ENCODE measurements at places on chromosomes 6 and 20.

DNA sequence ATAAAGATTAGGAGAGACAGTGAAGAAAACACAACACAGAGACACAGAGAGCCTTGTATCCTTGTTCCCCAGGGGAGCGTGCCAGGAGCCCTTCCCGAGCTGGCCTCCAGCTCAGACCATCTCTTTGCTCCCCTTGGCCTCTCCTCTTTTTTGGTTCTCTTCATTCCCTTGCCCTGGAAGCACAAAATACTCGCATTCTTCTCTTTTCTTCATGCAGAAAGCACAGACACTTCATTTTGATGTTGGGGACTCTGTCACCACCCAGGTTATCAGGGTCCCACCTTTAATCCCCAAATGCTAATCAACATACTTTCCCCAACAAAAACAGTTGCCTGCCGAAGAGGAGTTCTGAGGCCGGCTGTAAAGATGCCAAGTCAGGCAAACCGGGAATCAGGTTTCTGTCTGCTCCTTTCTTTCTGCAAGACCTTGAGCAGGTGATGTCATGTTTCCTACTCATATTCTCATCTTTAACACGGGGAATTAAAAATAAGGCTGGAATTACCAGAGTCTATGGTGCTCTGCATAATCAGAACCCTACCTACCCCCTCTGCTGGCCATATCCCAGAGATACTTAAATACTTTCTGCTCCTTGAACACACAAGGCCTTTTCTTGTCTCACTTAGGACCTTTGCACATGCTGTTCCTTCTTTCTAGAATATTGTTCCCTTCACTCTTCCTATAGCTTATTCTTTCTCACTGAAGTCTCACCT lies 21.7 kb downstream of the TGM6 start:
- no peak for DNase-seq

- DNase-seq = peak; percentile 7
These were observed 393.5 kb upstream of the JARID2 start for GRCh38 chr6:14852375-14852774.

DNA sequence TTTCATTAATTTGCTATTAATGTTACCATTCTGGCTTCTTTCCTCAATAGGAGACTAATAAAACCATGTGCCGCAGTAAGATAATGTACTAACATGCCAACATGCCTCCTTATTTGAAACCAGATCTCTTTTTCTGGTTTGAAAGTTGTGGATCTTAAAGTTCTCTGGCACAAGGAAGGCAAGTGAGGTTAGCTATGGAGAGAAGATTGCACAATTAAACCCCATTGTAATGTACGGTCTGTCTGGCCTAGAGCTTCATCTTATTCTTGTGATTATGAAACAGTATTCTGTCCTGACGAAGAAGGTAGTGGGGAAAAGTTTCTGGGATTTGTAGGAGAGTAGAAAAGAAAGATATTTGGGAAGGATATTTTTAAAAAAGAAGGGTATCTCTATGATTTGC lies 68.4 kb downstream of the EYA4 start:
- no peak for DNase-seq

DNA sequence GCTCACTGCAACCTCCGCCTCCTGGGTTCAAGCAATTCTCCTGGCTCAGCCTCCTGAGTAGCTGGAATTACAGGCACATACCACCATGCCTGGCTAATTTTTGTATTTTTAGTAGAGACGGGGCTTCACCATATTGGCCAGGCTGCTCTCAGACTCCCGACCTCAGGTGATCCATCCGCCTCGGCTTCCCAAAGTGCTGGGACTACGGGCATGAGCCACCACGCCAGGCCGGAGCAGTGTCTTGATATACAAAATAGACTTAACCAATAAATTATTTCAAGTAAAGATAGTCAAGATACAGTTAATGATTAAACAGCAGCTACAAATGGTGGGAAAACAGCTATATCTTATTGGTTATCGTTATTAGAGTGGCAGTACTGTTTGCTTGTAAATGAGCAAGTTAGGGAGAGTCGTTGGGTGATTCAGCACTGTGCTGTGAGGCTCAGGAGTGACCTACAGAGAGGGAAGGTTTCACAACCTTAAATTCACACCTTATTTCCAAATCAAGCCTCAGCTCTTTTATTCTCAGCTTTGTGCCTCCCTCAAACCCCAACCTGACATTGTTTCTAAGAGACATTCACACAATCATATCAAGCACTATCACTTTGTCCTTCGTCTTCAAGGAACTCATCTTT lies 1128.4 kb upstream of the MAP3K7 start:
- DNase-seq = no peak

- DNase-seq = no peak
These were observed 22.9 kb downstream of the DHX35 start for GRCh38 chr20:38985060-38985459.

Data from erythroblast (primary cell).